ENCODE measurements at places on chromosomes 12 and 14.

DNA sequence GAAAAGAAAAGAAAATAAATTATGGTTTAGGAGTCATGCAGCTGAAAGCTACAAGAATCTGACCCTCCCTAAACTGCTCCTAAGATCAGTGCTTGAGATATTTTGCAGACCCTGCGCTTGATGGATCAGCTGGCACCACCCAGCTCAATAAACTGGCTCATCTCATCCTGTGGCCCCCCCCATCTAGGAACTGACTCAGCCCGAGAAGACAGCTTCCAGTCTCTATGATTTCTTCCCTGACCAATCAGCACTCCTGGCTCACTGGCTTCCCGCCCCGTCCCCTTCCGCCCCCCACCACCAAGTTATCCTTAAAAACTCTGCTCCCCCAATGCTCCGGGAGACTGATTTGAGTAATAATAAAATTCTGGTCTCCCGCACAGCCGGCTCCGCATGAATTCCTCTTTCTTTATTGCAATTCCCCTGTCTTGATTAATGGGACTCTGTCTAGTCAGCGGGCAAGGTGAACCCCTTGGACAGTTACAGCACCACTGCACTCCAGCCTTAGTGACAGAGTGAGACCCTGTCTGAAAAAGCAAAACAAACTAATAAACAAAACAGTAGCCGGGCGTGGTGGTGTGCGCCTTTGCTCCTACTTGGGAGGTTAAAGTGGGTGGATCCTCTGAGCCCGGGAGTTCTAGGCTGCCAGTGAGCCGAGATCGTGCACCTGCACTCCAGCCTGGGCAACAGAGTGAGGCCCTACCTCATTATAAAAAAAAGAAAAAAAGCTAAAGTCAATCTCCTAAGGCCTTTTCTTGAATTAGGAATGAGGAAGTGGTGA lies 24.5 kb upstream of the SPTLC2 start:
- no peak for DNase-seq

DNA sequence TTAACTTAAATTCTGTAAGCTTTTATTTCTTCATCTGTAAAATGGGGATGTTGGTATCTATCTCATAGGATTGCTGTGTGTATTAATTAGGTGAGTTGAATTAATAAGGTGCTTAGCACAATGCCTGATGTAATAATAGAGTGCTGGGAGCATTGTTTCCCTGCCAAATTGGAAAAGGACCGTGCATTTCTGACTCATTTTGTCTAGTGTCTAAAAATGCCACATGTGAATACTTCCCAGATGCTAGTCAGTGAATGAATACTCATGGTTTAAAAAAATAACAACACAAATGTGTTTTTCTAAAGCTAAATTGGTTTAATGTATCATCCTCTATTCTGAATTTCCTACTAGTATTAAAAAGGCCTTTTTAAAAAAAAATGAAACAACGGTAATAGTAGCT lies 45.4 kb upstream of the NEDD1 start:
- no peak for DNase-seq

GRCh38 chr14:52089218-52089617 lies 20.4 kb upstream of the NID2 start:
- DNase-seq, result no peak

GRCh38 chr12:115752913-115753726 lies 524.4 kb downstream of the MED13L start:
- peak; percentile 80 for DNase-seq

GRCh38 chr12:76303365-76303764 lies 44.9 kb downstream of the BBS10 start:
- DNase-seq, result no peak

DNA sequence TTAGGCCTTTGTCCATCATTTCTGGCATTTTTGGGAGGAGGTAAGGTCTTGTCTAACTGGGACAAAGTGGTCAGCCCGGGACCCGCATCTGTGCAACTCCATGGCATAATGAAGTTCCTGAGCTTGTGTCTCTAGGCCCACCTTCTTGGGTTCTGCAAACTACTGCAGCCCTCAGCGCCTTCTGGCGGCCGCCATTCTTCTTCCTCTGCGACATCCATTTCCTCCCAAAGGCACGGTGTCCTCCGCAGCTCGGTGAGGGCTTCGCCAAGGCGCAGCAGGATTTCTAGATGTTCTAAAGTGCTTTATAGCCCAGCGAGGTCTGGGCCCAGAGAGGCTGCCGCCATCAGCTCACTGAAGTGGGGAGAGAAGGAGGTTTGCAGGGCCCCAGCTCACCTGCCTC lies 134.4 kb upstream of the OR4E1 start:
- DNase-seq, result no peak

DNA sequence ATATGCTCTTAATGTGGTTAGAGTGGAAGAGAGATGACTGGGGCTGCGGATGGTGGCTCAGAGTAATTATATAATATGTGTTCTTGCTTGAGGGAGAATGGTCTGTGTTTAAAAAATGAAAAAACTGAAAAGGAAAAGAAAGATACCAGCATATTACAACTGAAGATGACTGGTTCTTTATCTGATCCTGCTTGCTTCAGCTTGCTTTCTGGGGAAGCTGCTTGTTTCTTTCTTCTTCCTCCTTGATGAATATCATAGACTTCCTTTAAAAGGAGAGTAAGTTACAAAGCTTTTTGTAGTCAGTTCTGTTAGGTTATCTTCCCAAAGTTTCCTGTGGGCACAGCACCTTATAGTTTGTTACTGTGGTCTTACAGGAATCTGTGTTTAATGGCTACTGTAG lies 210.9 kb downstream of the ERC1 start:
- no peak for DNase-seq

DNA sequence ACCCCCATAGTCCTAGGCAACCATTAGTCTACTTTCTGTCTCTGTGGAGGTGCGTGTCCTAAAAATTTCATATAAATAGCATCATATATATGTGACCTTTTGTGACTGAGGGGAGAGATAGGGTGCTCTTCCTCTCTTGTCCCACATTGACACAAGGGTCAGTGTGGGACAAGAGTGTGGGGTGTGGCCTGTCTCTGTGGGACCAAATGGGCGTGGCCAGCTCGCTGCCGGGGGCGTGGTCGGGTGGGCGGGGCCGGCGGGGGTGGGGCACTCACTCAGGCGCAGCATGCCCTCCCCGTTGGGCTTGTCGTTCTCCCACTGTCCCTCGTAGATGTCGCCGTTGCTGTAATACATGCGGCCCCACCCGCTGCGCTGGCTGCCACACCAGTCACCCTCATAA lies 15.5 kb downstream of the MORN3 start:
- DNase-seq, result no peak

- no peak for DNase-seq
Measured at GRCh38 chr12:55703901-55704761, 3.6 kb downstream of the ITGA7 start.

DNA sequence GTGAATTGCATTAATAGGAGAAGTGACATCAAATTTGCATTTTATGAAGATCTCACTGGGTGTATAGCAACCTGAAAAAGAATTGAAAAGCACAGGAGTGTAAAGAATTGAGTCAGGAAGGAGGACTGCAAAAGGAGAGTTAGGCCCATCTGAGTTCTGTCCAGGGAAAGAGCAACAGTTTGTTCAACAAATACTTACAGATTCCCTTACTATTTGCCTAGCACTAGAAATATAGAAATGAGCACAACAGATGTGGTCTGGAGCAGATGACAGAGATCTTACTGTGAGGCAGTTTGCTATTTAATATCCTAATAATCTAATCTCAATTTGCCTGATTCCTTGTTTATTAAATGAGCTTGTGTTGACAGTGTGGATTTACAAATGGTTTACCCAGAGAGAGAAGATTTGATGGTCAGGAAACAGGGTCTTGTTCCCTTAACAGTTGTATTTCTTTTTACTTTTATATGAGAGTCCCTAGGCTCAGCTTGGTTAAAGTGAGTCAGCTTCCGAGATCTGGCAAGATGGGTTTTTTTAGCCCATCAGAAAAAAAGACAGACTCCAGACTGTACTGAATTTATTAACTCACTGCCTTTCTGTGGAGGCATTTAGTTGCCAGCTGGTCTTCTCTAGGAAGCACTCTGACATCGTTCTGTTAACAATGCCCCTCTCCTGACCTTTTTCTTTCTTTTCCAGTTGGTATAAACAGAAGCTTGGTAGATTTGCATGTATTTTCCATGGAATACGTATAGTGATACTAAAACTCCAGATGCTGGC lies 229.7 kb downstream of the TTC6 start:
- no peak for DNase-seq

- no peak for DNase-seq
Measured at GRCh38 chr12:46100551-46101484, 110.4 kb upstream of the SCAF11 start.
